ENCODE measurements at places on chromosomes 5 and 9.

- DNase-seq, result no peak
Measured at GRCh38 chr5:81908771-81909170, 63.1 kb upstream of the ATG10 start.

GRCh38 chr5:120139039-120139438 is 325.1 kb upstream of the PRR16 start:
- no peak for DNase-seq

- no peak for DNase-seq
Measured at GRCh38 chr9:130672466-130672865, 8.1 kb downstream of the PRDM12 start.

DNA sequence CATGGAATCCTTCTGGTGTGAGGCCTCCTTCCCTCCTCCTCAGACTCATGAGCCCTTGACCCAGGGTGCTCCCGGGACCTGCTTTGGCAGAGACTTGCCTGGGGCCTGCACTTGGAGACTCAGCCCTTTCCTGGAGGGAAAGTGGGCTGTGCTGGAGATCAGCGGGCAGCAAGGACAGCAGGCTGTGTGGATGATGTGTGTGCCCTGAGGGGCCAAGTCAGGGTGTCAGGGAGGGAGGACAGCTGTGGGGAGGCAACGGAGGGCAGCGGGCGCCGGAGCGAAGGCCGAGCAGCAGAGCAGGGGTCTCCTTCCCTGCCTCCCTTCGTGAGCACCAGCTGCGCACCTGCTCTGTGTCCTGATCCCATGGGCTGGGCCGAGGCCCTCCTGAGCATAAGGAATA is 6.1 kb upstream of the CSF2 start:
- DNase-seq, result no peak

DNA sequence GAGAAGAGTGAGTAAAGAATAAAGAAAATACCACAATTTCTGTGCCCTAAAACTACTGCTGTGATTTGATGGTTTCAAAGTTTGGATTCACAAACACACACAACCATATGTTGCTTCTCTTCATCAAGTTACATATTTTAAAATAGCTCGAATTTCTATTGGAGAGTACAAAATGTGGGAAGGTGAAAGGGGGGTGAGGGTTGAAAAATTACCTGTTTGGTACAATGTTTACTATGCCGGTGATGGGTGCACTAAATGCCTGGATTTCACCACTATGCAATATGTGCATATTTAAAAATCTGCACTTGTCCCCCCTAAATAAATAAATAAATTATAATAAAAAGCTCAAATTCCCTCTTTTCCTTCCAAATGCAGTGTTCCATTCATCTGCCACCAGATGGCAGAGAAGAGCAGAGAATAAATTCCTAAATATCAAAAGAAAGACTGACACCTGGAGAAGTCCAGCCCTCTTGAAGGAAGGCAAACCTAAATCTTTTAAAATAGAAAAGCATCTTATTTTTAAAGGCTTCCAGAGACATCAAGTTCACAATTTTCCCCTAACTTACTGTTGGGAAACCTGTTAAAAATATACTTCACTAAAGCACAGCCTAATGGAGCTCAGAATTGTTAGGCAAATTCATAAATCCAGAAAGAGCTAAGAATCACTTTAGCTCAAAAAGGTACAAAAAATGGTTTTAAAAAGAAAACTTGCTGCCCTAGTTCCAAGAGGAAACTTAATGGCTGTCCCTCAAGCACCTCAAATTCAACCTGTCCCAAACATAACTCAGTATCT is 24.8 kb upstream of the HNRNPA0 start:
- DNase-seq, result no peak

DNA sequence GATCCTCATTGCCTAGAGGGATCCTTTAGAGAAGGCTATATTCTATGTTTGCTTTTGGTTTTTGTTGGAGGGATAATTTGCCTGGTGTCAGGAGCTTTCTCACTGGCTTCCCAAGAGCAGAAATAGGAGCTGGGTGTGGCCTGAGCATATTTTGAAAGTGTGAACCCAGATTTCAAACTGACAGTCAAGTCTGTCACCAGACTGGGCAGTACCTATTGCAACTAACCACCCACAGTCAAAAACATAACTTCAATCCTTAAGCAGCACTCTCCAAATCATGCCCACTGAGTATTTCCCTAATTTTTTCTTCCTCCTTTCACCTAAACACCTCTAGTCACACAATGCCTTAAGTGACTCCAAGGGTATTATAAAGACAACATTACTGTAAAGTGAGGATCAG is 278.4 kb downstream of the EBF1 start:
- DNase-seq, result no peak

- DNase-seq, result no peak
Measured at GRCh38 chr5:5418764-5419163, 3.7 kb upstream of the ICE1 start.

GRCh38 chr9:110199643-110200042 is 8.3 kb downstream of the C9orf152 start:
- DNase-seq, result no peak

- no peak for DNase-seq
Measured at GRCh38 chr5:173315495-173316338, 12.5 kb downstream of the STC2 start.

DNA sequence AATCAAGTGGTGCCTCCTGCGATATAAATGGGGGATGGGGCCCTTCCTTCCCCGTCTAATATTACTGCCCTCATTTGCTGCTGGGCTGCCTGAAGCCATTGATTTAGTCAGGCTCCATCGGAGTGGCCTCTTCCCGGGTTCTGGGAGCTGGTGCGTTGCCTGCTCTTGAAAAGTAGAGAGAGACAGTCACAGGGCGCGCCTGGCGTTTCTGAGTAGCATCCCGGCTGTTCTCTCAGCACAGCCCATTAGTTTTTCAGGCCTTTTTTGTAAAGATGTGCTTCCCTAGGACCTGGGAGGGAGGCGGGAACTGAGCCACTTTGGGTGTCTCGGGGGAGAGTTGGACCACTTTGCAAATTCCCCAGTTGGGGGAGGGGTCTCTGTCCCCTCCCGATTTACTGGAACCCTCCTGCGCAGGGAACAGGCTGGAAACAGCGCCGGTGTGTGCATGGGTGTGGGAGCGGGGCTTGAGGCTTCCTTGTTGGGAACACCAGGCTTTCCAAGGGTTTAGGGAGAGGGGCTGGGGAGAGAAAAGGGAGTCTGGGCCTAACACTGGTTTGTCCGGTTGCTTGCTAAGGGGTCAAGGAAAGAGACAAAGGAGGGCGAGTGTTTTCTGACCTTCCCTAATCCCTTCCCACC is 4.7 kb downstream of the PRDM6 start:
- no peak for DNase-seq

DNA sequence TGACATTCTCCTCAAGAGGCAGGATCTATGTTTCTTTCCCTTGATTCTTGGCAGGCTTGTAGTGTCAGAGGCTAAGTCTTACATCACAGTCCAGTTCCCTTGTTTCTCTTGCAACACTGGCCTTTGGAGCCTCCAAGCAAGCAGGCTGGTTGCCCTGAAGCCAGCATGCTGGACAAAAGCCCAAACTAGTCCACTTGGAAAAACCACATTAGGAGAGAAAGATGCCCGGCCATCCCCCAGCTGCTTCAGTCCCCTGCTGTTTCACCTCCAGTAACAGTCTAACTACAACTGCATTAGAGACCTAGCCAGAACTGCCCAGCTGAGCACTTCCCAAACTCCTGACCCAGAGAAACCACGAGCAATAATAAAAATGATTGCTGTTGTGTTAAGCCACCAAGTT is 87.6 kb downstream of the ADAMTS6 start:
- DNase-seq, result no peak

DNA sequence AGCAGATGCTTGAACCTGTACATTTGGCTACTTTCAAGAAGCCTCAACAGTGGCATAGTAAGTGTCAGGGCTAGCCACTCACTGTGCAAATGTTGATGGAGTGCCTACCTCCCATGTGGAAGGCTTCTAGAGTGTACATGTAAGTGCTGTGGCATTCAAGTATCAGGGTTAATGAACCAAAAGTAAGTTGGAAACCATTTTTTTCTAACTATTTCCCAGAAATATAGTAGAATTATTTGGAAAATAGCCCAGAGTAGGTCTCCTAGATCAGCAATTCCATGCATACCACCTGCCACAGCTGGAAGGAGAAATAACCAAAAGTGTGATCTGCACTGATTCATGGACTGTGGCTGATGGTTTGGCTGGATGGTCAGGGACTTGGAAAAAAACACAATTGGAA is 53.3 kb downstream of the FOXD1 start:
- no peak for DNase-seq

DNA sequence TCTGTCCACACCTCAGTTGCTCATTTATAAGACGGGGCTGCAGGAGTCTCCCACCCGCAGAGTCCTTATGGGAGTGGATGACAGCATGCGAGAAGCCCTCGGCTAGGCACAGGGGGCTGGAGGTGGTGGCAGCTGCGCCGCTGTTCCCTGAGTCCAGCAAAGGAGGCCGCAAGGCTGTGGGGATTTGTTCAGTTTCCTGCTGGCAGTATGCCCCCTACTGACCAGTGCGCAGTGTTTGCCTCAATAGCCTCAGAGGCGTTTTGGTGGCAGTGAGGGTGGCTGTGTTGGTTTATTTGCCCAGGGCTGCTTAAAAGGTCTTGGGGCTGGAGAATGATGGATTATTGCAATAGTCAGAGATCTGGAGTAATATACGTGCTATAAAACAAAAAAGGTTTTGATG is 176.3 kb upstream of the OTULINL start:
- no peak for DNase-seq

- no peak for DNase-seq
Measured at GRCh38 chr5:109844148-109844547, 154.4 kb downstream of the MAN2A1 start.

- DNase-seq, result no peak
Measured at GRCh38 chr9:134213508-134213850, 49.1 kb upstream of the RNU6ATAC start.

GRCh38 chr9:121196389-121196788 is 5.3 kb downstream of the RAB14 start:
- DNase-seq, result no peak

DNA sequence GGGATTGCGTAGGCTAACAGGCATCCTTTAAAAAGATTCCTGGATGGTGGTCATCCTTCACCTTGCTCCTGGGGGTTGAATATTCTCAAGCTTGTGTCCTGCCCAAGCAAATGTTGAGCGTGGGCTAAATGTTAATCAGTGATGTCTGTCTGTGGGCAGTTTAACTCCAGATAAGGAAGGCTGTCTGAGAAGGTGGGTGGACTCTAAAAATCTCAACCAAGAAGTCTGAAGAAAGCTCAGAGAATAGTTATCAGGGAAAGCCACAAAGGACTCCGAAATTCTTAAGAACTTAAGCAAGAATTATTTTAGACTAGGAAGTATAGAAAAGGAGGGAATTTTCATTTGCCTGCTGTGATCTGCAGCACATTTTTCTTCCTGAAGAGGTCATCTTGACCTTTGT is 77.9 kb upstream of the FSD1L start:
- no peak for DNase-seq

- no peak for DNase-seq
Measured at GRCh38 chr5:96049398-96050272, 88.0 kb upstream of the ELL2 start.

- no peak for DNase-seq
Measured at GRCh38 chr9:127796852-127797370, 5.8 kb upstream of the FPGS start.

DNA sequence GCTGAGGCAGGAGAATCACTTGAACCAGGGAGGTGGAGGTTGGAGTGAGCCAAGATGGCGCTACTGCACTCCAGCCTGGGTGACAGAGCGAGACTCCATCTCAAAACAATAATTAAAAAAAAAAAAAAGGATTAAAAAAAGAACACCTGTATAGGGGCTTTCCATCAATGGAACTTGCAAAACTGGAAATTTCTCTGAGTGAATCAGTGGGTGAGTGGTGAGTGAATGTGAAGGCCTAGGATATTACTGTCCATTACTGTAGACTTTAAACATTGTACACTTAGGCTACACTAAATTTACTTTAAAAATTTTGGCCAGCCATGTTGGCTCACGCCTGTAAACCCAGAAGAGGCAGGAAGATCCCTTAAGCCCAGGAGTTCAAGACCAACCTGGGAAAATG is 5.7 kb upstream of the RARS1 start:
- no peak for DNase-seq

DNA sequence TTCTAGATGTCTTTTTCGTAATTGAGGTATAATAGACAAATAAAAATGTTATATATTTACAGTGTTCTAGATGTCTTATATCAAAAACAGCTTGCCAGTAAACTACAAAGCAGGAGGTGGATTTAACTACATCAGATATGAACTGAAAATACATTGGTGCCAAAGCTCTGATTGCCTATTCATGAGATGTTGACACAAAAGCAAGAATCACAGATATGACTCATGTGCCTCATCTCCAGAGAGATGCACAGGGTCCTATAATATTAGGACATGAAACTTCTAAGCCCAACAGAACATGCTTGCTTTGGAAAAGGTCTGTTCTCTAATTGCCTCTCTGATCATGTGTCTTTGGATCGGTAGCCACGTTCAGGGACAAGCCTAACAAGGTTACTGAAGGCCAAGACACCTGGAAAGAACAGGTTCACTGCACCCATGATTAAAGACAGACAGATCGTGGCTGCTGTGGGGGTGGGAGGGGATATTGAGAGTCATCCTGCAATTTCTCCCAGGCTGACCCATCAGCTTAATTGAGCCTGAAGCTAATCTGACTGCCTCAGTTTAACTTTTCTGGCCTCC is 16.8 kb downstream of the ABCA1 start:
- no peak for DNase-seq

DNA sequence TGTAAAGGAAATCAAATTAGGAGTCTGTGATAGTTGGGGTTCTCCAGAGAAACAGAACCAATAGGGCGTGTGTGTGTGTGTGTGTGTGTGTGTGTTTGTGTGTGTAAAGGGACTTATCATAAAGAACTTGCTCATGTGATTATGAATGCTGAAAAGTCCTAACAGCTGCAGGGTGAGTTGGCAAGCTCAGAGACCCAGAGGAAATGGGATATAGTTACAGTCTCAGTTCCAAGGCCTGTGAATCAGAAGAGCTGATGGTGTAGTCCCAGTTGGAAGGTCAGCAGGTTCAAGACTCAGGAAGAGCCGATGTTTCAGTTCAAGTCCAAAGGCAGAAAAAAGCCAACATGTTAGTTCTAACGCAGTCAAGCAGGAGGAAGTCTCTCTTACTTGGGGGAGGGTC is 214.2 kb downstream of the ELAVL2 start:
- no peak for DNase-seq

DNA sequence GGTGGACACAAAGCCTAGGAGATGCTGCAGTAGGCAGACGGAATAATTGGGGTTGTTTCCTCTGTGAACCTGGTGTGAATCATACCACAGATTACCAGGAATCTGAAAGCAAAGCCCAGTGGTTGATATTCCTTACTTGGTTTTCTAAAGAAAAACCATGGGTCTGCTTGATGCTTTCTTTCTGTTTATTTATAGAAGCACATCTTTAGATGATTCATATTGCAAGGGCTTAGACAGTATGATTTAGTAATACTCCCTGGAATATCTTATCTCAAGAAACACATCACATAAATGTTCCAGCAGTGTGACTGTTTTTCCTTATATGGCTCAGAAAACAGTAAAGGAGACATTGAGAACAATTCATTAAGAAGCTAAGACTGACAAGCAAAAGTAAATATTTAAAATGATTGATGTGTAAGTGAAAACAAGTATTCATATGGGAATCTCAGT is 623.3 kb downstream of the RAB3C start:
- DNase-seq, result no peak
